ENCODE measurements at places on chromosomes 12 and 14.

DNA sequence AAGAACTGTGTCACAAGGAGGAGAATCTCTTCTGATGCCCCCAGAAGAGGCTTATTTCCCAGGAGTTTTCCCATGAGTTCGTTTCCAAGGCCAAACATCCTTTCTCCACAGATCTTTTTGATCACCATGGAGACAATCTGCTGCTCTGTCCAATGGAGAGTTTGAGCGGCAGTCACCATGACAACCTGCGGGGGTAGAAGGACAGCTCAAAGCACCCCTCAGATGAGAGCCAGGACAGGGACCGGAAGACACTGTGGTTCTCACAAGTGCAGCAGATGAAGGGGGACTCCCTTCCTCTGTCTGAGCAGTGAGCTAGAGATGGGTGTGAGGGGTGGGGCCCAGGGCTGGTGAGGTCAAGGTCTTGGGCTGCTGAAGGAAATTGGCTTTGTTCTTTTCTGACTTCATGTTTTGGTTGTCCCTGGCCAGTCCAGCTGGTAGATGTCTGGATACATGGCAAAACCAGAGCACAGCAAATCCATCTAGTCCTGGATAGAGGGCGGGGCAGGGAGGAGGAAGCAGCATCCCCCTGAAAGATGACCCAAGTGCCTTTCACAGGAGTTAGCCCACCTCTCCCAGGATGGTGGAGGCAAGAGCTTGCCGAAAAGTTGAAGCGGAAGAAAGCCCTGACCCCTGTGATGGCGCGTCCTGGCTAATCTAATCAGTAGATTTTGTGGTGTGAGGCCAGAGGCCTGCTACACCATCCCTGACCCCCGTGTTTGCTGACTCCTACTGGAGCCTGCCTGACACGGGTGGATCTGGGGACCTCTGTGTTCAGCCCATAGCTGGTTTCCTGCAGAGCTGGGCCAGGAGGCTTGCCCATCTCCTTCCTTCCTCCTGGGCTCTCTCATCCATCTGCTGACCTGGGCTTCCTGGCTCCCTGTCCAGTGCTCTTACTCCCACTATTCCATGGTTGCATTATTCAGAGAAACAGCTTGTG, 24.4 kb downstream of the DHRS2 start:
- DNase-seq = peak; percentile 11

DNA sequence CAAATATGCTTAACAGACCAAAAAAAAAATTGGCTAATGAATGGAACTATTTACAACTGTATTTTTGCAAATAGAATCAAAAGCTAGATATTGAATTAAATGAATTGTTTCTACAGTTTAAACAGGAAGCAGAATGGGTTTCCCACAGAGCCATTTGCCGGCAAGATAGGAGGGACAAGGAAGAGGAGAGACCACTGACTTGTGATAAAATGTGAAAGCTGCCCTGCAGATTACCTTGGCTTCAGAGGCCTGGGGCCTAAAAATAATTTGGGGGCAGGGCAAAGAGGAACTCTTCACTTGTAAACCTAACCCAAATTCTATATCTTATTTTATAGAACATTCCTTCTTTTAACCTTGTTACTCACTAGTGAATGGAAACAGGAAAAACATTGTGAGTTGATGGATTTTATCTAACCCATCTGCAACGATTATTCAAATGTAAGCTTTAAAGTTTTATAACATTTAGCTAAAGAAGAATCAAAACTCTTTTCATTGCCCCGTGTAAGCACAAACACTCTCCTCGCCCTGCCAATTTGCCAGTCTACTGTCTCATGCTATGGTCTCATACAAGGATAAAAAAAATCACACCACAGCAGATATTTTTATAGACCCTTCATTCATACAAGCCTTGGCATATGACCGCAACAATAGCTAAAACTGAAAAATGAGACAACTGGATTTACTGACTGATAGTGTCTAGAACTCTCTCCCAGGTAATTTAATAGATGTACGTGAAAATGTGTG, 49.5 kb upstream of the MDM1 start:
- DNase-seq = no peak

DNA sequence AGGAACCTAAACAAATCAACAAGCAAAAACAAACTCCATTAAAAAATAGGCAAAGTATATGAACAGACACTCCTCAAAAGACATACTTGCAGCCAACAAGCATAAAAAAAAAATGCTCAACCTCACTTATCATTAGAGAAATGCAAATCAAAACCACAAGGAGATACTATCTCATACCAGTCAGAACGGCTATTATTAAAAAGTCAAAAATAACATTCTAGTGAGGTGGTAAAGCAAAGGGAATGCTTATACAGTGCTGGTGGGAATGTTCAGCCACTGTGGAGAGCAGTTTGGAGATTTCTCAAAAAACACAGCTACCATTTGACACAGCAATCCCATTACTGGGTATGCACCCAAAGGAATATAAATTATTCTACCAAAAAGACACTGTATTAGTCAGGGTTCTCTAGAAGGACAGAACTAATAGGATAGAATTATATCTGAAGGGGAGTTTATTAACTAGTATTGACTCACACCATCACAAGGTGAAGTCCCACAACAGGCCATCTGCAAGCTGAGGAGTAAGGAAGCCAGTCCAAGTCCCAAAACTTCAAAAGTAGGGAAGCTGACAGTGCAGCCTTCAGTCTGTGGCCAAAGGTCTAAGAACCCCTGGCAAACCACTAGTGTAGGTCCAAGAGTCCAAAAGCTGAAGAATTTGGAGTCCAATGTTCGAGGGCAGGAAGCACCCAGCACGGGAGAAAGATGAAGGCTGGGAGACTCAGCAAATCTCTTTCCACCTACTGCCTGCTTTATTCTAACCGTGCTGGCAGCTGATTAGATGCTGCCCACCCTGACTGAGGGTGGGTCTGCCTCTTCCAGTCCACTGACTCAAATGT, 101.6 kb upstream of the KRAS start:
- DNase-seq = no peak

GRCh38 chr12:84047881-84048280, 864.7 kb downstream of the SLC6A15 start:
- no peak for DNase-seq

DNA sequence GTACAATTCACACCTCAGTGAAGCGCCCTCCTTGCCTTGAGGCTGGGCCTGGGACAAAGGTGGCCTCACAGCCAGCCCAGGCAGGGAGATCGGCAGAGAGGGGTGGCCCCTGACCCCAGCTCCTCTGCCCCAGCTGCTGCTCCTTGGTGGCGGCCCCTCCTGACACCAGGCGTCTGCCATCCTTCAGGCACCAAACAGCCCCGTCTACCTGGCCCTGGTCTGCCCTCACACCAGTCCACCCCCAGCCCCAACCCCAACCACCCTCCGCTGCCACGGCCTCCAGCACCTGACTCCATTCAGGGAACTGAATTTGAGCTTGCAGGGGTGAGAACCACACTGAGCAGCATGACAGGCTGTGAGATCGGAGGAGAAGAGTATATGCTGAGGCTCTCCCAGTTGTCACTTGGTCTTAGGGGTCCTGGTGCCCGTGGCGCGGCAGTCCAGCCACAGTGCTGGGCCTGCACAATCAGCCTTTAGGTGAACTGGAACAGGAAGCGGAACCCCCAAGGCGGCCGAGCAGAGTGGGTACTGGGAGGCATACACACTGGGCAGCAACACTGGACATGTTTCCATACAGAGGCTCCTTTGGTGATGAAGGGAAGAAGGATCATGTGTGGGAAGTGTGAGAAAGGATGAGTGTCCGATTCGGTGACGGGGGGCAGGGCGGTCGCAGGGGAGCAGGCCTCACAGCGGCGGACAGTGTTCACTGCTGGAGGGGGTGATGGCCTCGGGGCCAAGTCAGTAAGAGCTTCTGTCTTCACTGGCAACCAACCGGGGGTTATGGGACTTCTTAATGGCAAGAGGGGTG, 18.7 kb downstream of the ZFYVE21 start:
- no peak for DNase-seq

- no peak for DNase-seq
Measured at GRCh38 chr14:66483322-66483721, 2.8 kb upstream of the CCDC196 start.
